Stimulated activated CD4-positive, alpha-beta T cell treated with anti-CD3 and anti-CD28 coated beads, Interleukin-12 subunit alpha, Interleukin-12 subunit beta, amount 100 ng/mL, for 48 hours (primary cell): ENCODE measurements at places on chromosomes 5 and 9.
A peak's percentile ranks its signal among the peaks of the same experiment; 100 is the strongest.

DNA sequence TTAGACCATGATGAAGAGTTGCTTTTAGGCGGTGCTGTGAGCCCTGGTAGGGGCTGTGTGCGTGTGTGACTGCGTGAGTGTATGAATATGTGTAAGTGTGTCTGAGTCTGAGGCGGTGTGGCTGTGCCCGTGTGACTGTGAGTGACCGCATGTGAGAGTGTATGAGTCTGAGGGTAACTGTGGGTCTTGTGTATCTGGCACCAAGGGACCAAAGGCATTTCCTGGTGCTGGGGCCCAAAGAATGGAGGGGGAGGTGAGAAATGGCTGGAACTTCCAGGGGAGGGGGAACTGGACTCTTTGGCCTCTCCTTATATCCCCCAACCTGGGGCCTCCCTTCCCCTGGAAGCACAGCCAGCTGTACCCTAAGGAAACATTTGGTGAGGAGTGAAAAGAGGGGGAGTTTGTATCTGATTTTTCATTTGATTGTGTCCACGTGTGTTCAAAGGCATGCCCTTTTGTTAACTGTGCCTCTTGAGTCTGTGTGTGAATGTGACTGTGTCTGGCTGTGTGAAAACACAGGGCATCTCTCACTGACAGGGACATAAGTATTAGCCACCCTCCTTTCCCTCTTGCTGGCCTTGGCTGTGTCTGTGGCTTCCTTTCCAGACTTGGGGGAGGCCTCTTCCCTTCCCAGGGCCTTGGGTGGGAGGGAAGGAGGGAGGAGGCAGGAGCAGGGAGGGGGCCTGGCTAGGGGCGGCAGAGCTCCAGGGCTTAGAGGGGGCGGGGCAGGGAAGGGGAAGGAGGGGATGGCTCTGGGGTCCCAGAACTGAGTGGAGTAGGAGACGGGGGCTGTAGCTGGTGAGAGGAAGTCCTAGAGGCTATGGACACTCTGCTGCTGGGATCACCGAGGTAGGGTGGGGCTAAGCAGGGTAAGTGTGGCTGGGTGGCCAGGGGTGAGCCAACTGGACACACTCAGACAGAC lies 1.4 kb downstream of the IL11RA start:
- DNase-seq, result no peak

DNA sequence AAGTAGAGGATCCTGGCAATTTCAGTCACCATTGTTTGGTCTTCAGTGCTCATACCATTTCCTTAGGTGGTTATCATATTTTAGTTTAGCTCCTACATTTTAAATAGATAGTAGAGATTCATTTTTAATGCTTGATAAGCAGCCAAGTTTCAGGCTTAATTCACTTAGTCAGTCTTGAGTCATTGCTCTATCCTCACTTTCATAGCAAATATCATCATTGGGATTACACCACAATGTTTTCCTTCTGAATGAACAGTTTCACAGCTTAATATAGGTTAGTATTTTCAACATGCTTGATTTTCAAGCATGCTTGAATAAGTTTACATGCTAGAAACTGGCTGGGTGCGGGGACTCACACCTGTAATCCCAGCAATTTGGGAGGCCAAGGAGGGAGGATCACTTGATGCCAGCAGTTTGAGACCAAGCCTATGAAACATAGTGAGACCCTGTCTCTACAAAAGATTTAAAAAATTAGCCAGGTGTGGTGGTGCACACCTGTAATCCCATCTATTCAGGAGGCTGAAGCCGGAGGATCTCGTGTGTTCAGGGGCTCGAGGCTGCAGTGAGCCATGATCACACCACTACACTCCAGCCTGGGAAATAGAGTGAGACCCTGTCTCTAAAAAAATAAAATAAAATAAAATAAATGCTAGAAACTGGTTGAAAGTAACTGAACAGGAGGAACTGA lies 339.9 kb downstream of the ADGRV1 start:
- DNase-seq, result no peak

- no peak for DNase-seq
These were observed 70.3 kb upstream of the SMIM15 start for GRCh38 chr5:61232490-61233050.

GRCh38 chr9:16197578-16198370 lies 644.9 kb downstream of the CCDC171 start:
- DNase-seq, result no peak

GRCh38 chr5:74275171-74275992 lies 365.1 kb downstream of the ENC1 start:
- no peak for DNase-seq

DNA sequence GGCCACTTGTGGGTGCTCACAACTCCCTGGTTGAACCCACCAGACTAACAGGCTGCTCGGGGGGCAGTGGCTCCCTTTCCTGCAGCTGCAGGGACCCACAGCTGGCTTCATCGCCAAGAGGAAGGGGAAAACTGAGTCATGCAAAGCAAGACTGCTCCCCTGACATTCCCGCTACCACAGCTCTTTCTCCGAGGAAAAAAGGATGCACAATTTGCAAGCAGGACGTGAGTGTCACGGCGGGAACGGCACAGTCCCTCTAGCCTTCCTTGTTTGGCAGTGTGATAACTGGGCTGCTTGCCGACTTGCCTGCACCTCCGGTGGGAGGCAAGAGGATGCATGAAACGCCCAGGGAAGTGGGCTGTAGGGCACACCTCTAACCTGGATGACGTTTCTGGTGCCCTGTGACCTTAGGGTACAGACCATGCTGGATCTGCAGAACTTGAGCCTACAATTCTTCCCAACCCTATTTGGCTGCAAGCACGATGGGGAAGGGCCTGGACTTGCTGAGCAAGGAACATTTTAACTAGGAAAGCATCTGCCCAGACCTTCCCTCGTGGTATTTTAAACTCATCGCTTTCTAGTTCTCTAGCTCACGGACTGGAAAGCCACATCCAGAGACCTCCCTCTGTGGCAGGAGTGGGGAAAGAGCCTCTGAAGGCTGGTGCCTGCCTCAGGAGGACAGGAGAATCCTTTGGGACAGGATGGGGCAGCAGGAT lies 7.8 kb downstream of the SH3PXD2B start:
- DNase-seq, result no peak

DNA sequence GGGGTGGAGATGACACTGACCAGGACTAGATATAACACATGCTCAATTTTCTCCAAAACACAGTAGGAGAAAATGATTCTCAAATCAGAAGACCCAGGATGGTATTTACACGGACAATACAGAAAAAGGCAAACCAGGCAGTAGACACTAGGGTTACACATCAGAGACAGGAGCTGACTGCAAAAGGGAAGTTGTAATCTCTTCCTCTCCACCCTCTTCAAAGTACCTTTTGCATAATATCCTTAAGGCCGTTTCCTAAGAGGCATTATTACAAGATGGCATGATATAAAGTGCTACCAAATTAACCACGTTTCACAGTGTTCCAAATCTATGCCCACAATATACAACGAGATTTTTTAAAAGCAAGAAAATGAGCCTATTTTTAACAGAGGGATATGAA lies 39.2 kb downstream of the YIPF5 start:
- no peak for DNase-seq

- DNase-seq, result no peak
These were observed 681.8 kb downstream of the SEMA5A start for GRCh38 chr5:8864053-8864452.

- no peak for DNase-seq
These were observed 31.3 kb downstream of the IPPK start for GRCh38 chr9:92638621-92639101.

GRCh38 chr9:133608382-133608781 lies 807 bp downstream of the FAM163B start:
- DNase-seq, result no peak

- DNase-seq, result no peak
These were observed 393.3 kb downstream of the DMRT2 start for GRCh38 chr9:1443450-1443849.

DNA sequence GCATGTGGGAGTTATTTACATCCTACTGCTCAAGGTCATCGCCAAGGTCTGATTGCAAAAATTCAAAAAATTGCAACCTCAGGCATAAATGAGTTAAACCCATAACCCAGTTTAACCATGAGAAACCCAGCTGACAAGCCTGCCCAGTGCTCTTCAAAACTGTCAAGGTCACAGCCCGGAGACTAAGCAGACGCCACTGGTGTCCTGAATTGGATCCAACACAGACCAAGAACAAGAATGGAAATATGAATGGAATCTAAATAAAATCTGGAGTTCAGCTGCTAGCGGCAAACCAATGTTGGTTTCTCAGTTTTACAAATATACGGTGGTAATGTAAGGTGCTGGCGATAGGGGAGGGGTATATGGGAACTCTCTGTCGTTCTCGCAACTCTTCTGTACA lies 201.5 kb upstream of the MVB12B start:
- DNase-seq, result no peak

GRCh38 chr5:140299056-140299455 lies 3.8 kb downstream of the PFDN1 start:
- DNase-seq, result no peak

- DNase-seq, result no peak
These were observed 1099.7 kb downstream of the DTWD2 start for GRCh38 chr5:117888688-117889087.

- no peak for DNase-seq
These were observed 138.2 kb downstream of the MVB12B start for GRCh38 chr9:126464694-126465441.

DNA sequence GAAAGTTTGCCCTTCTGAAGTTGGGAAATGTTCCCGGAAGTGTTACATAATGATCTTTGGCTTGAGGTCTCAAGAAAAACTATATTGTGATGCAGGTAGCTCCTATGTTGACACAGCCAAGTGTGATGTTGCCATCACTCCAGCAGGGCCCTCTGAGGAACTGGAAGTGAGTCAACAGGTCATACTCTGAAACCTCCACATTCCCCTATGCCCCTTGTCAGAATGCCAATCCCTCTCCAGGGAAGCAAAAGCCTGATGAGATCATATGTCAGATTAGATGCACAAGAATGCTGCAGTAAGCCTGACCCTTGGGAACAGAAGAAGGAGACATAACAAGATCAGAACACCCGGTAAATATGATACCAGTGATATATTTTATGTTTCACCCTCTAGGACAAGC lies 66.8 kb upstream of the ITGA2 start:
- no peak for DNase-seq

GRCh38 chr5:139392678-139393496 lies 2.0 kb downstream of the PROB1 start:
- DNase-seq, result peak; percentile 80

DNA sequence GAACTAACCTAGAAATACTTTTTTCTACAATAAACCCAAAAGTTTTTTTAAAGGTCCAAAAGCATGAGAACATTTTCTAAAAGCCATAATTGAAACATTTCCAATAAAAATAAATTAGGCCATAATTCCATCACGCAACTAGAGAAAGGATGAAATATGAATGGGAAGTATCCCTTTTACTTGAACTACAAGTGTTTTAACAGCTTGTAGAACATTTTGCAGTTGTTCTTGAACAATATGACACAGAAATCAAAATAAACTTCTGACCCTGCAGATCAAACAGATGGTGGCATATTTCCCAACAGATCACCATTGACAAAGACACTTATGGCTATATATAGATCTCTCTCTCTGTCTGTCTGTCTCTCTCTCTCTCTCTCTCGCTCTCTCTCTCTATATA lies 624.4 kb downstream of the PSAT1 start:
- DNase-seq, result no peak

- no peak for DNase-seq
These were observed 301.8 kb upstream of the TRPC7 start for GRCh38 chr5:136666970-136667620.

DNA sequence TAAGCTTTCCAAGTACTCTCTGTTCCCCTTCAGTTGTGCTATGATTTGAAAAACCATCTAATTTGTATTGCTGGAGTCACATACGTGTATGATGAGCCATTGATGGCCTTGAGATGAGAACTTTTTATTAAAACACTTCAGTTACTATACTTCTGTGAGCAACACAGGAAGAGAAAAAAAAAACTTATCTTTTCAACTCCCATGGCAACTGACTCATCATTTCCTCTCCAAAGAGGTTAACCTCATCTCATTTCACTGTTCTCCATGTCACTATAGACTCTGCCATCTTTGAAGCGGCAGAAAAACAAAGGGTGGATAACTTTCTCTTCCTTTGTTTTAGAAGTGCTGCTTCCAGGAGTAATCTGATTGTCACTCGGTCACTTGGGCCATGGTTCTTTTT lies 104.3 kb upstream of the PCSK1 start:
- no peak for DNase-seq

GRCh38 chr9:20854444-20854843 lies 170.4 kb downstream of the FOCAD start:
- DNase-seq, result no peak
